ENCODE measurements at places on chromosomes 11 and 22.
A peak's percentile ranks its signal among the peaks of the same experiment; 100 is the strongest.

DNA sequence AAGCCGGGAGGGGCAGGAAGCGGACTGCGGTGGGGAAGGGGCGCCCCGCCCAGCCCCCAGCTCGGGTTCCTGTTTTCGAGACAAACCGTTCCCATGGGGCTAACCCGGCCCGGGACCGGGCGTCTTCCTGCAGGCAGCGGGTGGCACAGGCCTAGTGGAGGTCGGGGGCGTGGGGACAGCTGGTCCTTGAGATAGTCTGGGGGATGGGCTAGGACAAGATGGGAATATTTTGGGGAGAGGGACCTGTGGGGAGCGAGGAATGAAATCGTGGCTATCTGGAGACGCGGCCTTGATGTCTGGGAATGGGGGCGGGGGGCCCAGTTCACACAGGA is 1.2 kb upstream of the RASGRP2 start:
- peak; percentile 89 for DNase-seq

DNA sequence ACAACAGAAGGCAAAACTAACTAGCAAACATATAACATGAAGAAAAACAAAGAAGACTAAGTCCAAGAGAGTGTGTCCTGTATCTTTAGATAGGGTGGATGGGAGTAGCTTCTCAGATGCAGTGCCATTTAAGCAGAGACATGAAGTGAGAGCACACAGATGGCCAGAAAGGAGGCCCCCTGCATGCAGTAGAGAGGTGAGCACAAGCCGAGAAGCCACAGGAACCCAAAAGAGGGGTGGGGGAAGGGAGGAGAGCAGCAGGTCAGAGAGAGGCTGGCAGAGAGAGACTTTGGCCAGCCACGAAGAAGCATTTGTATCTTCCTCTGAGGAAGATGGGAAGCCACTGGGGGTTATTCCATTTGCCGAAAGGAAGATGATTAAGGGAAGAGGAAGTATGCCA is 86.7 kb downstream of the NTM start:
- DNase-seq, result no peak

- no peak for DNase-seq
Measured at GRCh38 chr22:41825376-41825775, 7.5 kb upstream of the SREBF2 start.

DNA sequence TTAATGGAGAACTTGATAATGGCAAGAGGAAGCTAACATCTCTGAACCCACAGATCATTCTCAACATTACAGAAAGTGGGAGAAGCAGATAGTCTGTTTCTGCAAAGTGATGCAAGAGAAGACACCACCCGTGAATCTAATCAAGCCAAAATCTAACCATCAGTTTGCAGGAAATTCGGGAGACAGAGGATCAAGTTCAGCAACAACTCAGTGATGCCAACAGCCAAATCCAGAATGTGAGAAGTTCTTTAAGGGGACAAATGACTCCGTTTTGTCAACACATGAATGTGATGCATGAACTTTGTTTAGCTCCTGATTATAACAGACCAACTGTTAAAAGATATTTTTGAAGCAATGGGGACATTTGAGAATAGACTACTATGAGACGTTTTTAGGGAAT is 95.2 kb upstream of the LDLRAD3 start:
- DNase-seq, result no peak

- no peak for DNase-seq
Measured at GRCh38 chr22:27576815-27577573, 224.6 kb downstream of the MN1 start.

DNA sequence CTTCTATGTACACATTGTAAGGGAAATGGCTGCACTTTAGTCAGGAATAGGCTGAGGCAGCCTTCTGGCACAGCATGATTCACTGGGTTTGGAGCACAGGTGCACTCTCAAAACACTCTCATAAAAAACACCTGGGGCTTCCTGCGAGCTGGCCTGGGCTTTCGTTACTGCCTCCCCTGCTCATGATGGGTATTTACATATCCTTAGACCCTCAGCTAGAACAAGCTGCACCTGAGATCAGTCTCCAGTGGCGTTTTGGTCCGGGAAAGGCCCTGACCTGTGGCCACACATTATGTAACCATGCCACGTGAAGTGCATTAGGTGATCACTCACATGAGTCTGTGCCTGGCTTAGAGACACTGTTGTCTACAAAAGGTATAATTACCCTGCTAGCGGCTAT is 321.7 kb downstream of the TMEM135 start:
- DNase-seq, result no peak

- no peak for DNase-seq
Measured at GRCh38 chr11:122663764-122664163, 8.2 kb downstream of the UBASH3B start.

- no peak for DNase-seq
Measured at GRCh38 chr22:33526434-33527107, 393.7 kb downstream of the LARGE1 start.

GRCh38 chr11:132062031-132062430 is 691.6 kb downstream of the NTM start:
- DNase-seq, result no peak

DNA sequence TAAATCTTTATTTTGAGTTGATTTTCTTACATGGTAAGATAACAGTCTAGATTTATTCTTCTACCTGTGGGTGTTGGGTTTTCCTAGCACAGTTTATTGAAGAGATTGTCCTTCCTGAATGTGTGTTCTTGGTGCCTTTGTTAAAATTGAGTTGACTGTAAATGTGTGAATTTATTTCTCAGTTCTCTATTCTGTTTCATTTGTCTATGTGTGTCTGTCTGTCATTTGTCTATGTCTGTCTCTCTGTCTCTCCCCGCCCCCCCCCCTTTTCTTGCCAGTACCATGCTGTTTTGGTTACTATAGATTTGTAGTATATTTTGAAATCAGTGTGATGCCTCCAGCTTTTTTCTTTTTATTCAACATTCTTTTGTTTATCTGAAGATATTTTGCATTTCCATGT is 114.7 kb upstream of the SERPIND1 start:
- DNase-seq, result no peak

DNA sequence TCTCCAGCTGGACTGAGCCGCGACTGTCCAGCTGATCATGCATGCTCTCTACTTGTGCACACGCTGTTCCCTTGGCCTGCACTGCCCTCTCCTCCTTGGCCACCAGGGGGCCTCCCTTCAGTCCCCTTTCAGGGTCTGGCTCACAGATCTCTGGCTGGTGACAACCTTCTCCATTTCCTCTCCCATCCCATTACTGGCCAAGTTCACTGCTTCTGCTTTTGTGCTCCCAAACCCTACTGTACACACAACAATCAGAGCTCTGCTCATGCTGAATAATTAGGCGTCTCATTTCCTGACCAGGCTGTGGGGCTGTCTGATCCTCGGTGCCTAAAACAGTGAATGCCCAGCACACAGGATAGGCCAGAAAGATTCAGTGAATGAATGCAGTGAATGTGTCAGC is 224.0 kb upstream of the NARS2 start:
- DNase-seq, result peak; percentile 49

DNA sequence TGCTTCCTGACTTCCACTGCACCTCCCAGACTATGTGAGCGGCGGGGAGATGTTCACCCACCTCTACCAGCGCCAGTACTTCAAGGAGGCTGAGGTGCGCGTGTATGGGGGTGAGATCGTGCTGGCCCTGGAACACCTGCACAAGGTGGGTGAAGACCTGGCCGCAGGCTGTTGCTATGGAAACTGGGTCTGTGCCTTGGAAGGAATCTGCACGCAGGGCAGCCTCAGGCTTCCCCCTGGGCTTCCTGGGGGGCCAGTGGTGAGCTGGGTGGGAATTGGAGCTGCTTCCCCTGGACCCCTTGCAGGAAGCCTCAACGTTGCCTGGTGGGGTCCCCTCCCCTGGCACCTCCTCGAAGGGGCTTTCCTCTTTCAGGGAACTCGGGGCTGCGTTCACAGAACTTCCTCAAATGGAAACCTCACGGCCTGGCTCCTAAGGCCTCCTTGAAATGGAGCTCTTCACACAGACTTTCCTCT is 1.5 kb downstream of the RPS6KA4 start:
- no peak for DNase-seq

DNA sequence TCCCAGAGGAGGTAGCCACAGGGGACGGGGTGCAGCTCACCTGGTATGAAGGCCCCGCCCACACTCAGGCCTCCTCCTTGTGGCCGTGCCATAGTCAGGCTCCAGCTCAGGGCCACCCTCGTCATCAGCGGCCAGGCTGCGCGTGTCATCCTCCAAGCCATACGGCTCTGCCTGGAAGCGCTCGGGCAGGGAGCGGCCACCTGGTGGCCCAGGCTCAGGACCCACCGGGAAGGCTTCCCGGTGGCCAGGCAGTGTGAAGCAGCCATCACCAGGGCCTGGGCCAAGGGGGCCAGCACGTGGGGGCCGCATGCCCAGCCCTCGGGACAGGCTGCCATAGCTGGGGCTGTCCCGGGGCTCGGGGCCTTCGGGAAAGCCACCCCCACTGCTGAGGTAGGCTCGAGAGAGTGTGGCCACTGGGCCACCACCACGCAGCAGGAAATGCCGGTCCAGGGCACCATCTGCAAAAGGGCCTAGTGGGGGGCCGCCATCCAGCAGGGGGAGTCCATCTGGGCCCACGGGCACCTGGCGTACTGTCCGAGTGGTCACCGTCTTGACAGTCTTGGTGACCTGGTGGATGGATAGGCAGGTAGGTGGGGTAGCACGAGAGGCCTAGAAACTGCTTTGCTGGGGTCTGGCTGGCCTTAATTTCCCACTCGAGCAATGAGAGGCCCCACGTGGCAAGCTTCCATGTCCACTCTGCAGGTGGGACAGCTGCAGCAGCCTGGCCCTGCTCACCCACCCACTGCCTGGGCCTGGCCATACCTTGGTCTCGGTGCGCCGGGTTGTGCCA is 35.3 kb downstream of the ARVCF start:
- DNase-seq, result no peak

- DNase-seq, result no peak
Measured at GRCh38 chr11:21307874-21308273, 638.5 kb downstream of the NELL1 start.

DNA sequence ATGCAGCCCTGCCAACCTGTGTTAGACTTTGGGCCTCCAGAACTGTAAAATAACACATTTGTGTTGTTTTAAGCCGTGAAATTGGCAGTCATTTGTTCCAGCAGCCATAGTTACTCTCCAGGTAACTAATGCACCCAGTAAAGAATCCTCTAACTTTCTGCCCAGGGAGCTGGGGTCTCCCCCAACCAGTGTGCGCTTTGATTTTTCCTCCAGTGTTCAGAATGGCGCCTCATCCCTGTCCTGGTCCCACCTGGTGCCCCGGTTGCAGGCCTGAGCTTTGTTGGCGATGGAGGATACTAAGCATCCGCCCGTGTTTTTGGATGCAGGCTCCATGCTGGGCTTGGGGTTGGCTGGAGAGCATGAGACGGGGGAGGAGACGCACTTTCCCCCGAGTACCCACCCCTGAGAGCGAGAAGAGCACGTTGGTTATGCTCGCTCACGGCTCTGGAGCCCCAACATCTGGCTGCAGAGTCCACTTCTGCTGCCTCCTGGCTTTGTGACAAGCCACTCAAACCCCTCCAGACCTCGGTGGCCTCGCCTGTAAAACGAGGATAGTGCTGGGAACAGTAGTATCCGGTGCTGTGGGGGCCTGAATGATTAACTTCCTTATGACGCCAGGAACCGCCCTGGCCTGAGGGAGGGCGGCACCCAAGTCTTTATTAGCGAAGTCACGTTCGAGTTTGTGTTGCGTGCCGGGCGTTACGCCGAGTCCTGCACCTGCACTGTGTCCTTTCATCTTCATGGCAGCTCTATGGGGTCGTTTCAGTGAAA is 25.8 kb downstream of the MRGPRD start:
- DNase-seq, result no peak

DNA sequence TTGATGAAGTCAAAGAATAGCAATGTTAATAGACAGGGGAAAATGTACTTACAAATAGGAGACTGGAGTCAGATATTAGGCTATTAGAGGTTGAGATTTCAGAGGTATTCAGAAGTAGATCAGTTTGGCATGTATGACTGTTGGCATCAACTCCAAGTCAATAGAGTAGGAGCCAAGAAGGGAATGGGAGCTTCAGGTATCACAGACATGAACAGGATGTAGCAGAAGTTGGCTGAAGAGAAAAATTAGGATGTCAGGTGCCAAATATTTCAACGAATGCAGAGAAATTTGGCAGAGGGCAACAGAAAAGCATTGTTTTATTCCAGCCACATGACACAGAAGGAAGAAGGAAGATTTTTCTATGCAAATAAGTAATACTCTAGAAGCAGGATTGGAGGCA is 69.7 kb downstream of the GLYATL1 start:
- DNase-seq, result no peak

- DNase-seq, result no peak
Measured at GRCh38 chr11:78379039-78379670, 38.5 kb downstream of the GAB2 start.

- DNase-seq, result no peak
Measured at GRCh38 chr11:42657169-42657568, 654.6 kb upstream of the API5 start.

Measured in activated naive CD8-positive, alpha-beta T cell treated with anti-CD3 and anti-CD28 coated beads, Interleukin-2, amount 10 ng/mL, durations not matched to agents 7 days and 5 days (primary cell).